ENCODE measurements at places on chromosomes 3 and 15.

- DNase-seq: no peak
These were observed 144.9 kb upstream of the MRPS22 start for GRCh38 chr3:139198929-139199328.

- DNase-seq: no peak
These were observed 175.2 kb downstream of the LSAMP start for GRCh38 chr3:116270056-116270455.

DNA sequence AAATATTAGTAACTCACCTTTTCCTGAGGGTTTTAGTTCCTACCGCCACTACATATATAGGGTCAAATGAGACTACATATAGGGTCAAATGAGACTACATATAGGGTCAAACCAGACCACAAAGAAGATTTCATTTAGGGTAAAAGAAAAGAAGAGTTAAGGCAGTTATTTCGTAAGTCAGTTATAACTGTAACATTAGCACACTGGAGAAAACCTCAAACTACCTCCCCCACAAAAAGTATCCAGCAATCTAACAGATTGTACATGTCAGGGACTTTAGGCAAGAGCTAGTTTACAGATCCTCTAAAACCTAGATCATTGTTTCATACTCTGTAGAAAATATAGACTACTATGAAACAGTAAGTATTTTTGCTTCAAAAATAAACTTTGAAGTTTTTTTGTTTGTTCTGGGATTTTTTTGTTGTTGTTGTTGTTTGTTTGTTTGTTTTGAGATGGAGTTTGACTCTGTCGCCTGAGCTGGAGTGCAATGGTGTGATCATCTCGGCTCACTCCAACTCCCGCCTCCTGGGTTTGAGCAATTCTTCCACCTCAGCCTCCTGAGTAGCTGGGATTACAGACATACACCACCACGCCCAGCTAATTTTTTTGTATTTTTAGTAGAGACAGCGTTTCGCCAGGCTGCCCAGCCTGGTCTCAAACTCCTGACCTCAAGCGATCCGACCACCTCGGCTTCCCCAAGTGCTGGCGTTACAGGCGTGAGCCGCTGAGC, 92.4 kb upstream of the CGNL1 start:
- no peak for DNase-seq

DNA sequence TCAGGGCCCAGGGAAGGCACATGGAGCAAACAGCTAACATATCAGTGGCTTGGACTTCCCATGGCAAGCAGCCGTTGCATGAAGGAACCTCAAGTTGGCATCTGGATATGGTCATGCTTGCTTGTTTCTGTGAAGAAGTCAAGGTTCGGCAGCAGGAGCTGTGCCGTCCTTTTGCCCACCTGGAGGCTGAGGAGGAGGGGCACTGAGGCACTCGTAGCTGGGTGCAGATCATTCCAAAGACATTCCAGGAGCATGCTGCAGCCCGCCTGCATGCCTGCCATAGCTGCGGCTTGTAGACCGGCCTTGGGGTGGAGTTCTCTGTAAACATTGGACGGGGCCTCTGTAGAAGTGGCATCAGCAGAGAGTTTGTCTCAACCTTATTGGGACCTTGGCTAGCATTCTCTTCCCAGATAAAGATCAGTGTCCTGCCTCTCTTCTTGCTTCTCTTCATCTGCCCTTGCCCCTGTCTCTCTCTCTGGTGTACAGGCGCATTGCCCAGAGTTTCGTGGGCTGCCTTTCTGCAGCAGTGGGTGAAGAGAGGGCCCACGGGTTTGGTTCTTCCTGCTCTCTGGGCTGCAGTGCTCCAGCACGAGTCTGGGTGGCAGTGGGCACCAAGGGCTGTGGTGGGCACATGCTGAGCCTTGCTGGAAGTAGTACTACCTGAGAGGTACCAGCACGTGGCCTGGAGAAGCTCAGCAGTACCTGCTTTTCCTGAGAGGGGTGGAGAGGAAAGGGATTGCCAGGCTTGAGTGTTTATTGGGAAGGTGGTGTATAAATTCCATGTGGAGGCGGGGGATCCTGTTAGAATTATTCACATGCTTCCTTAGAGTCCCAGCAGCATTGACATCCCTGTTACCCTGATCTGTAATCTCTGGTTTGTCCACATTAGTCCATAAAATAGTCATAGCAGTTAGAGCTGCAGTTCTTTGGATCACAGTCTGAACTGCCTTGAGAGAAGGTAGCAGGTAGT, 49.4 kb downstream of the CHCHD6 start:
- DNase-seq: no peak

DNA sequence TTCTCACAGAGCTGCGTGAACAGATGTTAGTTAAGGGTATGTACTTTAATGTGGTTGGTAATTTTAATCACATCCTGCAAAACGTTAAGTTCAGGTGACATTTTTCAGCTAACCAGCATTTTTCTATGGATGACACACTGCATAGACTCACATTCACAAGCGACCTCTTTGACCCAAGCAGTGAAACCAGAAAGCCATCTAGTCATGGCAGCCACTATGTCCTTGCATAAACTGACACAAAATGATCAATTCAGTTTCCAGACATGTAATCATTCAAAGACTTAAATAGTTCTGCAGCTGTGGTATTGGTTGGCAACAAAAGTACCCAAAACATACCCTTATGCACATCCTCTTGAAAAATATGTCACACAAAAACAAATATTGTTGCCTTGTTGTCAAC, 7.4 kb upstream of the CAPN7 start:
- no peak for DNase-seq

DNA sequence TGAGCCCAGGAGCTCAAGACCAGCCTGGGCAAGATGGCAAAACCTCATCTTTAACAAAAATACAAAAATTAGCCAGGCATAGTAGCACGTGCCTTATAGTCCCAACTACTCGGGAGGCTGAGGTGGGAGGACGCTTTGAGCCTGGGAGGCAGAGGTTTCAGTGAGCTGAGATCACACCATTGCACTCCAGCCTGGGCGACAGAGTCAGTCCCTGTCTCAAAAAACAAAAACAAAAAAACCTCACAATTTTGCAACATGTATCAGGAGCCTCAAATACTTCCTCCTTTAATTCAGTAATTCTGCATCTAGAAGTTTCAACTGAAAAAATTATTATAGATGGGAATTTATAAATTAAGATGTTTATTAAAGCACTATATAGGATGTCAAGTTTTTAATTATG, 1.1 kb downstream of the MRPL47 start:
- DNase-seq: no peak

GRCh38 chr15:49824775-49825099, 203.9 kb downstream of the DTWD1 start:
- no peak for DNase-seq

Measured in hypothalamus (tissue), 51 donors.